Myometrial cell (primary cell): ENCODE measurements at places on chromosomes 13 and 19. TPM values are rescaled to one million over a fixed set of nuclear protein-coding genes. Genes with fewer than 3 reads are reported as not detected.

HIPK4 gene
- total RNA-seq: not detected in 2 replicates

CYP4F3 gene
- total RNA-seq: not detected in 2 replicates

MYBPC2 gene
- total RNA-seq: not detected in 2 replicates

CGB7 gene
- total RNA-seq: 0.29 and 0.53 TPM in 2 replicates

MEDAG gene
- total RNA-seq: 4.9 and 5.1 TPM in 2 replicates
